Endothelial cell (in vitro differentiated cells): ENCODE measurements at places on chromosomes 5 and 9. TPM values are rescaled to one million over a fixed set of nuclear protein-coding genes. Genes with fewer than 3 reads are reported as not detected.
A peak's percentile ranks its signal among the peaks of the same experiment; 100 is the strongest.

GRCh38 chr5:114948363-114948762 is 221.3 kb downstream of the TRIM36 start:
- no peak for DNase-seq
- H3K27me3 ChIP-seq = no peaks in the 10 kb centered on the region
- H3K4me1 ChIP-seq = no peaks in the 10 kb centered on the region
- no peaks in the 10 kb centered on the region for H3K36me3 ChIP-seq

GRCh38 chr9:68546596-68547390 is 6.1 kb upstream of the TMEM252 start:
- no peak overlapping the region for H3K27ac ChIP-seq
- H3K36me3 ChIP-seq = no peaks in the 10 kb centered on the region
- DNase-seq = no peak
- peaks cover 5% of the 10 kb centered on the region for H3K4me1 ChIP-seq
- no peaks in the 10 kb centered on the region for H3K27me3 ChIP-seq
- H3K4me3 ChIP-seq = no peak overlapping the region

- H3K36me3 ChIP-seq = peaks cover 31% of the 10 kb centered on the region
- H3K27ac ChIP-seq = no peak overlapping the region
- no peak overlapping the region for H3K4me3 ChIP-seq
- no peaks in the 10 kb centered on the region for H3K4me1 ChIP-seq
- no peak for DNase-seq
Observed at GRCh38 chr5:820245-820644, 30.5 kb downstream of the ZDHHC11 start.

- no peak overlapping the region for H3K4me3 ChIP-seq
- no peaks in the 10 kb centered on the region for H3K27me3 ChIP-seq
- H3K4me1 ChIP-seq = peaks cover 1% of the 10 kb centered on the region
- peaks cover under 1% of the 10 kb centered on the region for H3K36me3 ChIP-seq
Observed at GRCh38 chr5:132674671-132675506, 1.1 kb downstream of the IL4 start.

DNA sequence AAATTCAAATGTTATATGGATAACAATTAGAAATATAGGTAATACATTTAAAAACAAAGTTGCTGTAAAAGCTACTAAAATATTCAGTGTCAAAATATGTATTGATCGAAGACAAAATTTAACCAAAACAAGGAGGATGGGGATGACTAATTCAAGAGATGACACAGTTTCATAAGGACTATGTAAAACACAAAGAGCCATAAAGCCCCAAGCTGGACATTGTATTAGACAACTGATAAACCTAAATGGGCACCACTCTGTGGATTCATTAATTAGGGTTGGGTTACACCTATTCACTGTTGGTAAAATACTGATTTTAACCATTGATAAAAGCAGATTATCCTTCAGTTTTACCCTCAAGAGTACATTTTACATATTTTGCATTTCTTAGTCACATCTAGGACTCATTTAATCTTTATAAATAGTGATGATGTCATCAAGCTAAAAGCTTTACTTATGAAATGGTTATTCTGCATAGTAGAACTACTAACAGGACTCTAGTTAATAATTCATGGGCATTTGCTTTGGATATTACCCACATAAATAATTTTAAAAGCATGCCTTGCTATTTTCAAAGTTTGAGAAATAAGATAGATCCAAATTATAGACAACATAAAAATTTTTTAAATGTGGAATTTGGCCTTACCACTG is 13.7 kb downstream of the TUT7 start:
- no peak overlapping the region for H3K4me3 ChIP-seq
- peaks cover 28% of the 10 kb centered on the region for H3K36me3 ChIP-seq
- no peaks in the 10 kb centered on the region for H3K4me1 ChIP-seq
- no peak overlapping the region for H3K27ac ChIP-seq
- no peak for DNase-seq

DNA sequence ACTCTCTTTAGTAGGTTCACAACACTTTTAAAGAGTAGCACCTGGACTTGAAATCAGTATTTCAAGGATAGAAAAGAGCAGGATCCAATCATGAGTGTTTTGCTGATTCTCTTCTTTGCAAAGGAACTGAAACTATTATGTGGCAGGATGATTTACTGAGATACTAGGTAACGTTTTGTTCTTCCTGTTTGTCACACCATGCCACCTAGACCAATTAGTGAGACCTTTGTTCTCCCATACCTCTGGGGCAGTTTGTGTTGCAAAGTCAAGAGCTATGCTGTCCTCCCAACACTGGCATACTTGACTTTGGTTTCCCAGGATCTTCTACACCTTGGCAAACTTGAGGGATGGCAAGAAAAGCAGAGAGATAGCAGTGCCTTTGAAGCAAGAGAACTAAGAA is 43.4 kb downstream of the PPP1R2B start:
- no peaks in the 10 kb centered on the region for H3K36me3 ChIP-seq
- no peak for DNase-seq
- peaks cover 1% of the 10 kb centered on the region for H3K27me3 ChIP-seq
- peaks cover 16% of the 10 kb centered on the region for H3K4me1 ChIP-seq
- H3K4me3 ChIP-seq = no peak overlapping the region

GRCh38 chr5:175814691-175815090 is 56.7 kb upstream of the CPLX2 start:
- no peak overlapping the region for H3K27ac ChIP-seq
- H3K36me3 ChIP-seq = no peaks in the 10 kb centered on the region
- H3K27me3 ChIP-seq = peaks cover 2% of the 10 kb centered on the region
- no peaks in the 10 kb centered on the region for H3K4me1 ChIP-seq

GRCh38 chr5:119378075-119378700 is 22.4 kb downstream of the TNFAIP8 start:
- no peak overlapping the region for H3K27ac ChIP-seq
- peaks cover 2% of the 10 kb centered on the region for H3K27me3 ChIP-seq
- H3K4me1 ChIP-seq = no peaks in the 10 kb centered on the region
- no peak for DNase-seq
- no peaks in the 10 kb centered on the region for H3K36me3 ChIP-seq

DNA sequence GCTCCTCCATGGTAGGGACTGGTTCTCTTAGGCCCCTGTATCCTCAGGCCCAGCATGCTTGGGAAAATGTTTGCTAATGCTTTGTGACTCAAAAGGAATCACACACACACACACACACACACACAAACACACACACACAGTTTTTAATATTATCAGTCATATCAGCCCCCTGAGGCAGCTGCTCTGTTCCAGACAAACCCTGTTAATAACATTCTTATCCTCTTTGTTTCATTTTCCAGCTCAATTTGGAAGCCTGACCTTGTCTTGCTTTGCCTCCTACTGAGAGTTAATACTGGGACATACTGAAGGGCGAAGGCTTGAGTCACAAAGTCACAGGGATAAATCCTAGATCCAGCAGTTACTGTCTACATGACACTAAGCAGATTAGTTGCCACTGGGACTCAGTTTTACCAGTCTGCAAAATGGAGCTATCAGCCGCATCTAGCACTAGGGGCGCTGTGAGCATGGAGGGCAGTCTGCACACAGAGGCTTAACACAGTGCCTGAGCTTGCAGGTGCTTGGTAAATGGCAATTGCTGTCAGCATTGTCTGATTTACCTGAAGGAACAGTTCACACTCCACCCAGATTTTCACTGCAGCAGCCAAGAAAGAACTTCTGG is 37.1 kb upstream of the KCNMB1 start:
- no peak overlapping the region for H3K4me3 ChIP-seq
- H3K27me3 ChIP-seq = no peaks in the 10 kb centered on the region
- H3K4me1 ChIP-seq = peaks cover 12% of the 10 kb centered on the region
- H3K36me3 ChIP-seq = no peaks in the 10 kb centered on the region
- H3K27ac ChIP-seq = no peak overlapping the region

GRCh38 chr9:109861918-109862317 is 81.9 kb downstream of the PALM2AKAP2 start:
- H3K36me3 ChIP-seq = no peaks in the 10 kb centered on the region
- H3K27me3 ChIP-seq = no peaks in the 10 kb centered on the region
- no peak overlapping the region for H3K27ac ChIP-seq
- DNase-seq = no peak
- no peaks in the 10 kb centered on the region for H3K4me1 ChIP-seq

- no peak for DNase-seq
- H3K27me3 ChIP-seq = no peaks in the 10 kb centered on the region
- no peak overlapping the region for H3K27ac ChIP-seq
- H3K4me1 ChIP-seq = no peaks in the 10 kb centered on the region
Observed at GRCh38 chr5:99187611-99188010, 258.8 kb upstream of the CHD1 start.

DNA sequence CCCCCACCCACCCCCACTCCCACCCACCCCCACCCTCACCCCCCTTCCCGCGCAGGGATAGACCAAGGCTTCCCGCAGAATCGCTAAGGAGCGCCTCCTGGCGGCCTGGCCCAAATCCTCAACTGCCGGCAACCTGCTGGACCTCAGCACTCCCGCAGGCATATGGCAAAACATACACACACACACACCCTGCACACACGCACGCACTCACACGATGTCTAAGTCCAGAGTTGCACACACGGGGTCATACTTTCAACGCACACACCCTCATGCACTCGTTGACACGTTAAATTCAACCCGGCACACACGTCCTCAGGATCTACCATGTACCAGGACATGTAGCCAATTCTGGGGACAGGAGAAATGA is 1.7 kb downstream of the CPLX2 start:
- H3K27me3 ChIP-seq = peaks cover 9% of the 10 kb centered on the region
- H3K27ac ChIP-seq = peak overlapping the region; percentile 43
- peak overlapping the region; percentile 61 for H3K4me3 ChIP-seq
- H3K36me3 ChIP-seq = no peaks in the 10 kb centered on the region
- peak; percentile 76 for DNase-seq
- H3K4me1 ChIP-seq = peaks cover 4% of the 10 kb centered on the region

DNA sequence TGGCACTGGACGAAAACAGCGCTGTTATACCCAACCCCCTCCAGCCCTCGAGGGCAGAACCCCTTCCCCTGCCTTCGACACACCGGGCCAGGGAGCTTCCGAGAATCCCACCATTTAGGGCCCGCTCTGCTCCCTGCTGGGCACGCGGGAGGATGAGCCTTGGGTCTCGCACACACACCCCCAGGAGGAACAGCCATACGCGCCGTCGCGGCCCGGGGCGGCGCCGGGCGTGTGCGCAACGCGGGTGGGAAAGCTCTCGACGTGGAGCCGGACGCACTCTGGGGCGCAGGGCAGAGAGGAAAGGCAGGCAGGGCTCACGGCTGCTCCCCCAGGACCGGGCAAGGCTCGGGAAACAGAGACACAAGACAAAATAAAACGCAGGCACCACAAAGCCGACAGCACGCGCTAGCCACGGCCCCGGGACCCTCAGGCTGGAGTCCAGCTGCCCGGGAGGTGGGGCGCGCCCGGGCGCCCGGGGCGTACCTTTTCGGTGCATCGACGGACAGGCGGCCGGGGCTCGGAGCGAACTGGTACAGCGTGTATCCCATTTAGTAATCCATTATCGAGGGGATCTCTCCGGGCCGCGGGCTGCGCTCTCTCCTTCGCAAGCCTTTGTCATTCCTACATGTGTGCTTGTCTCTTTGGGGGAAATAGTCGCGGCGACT is 789 bp downstream of the SEMA6A start:
- H3K36me3 ChIP-seq = peaks cover 12% of the 10 kb centered on the region
- peak overlapping the region; percentile 99 for H3K4me3 ChIP-seq
- peaks cover 37% of the 10 kb centered on the region for H3K4me1 ChIP-seq
- peaks cover 20% of the 10 kb centered on the region for H3K27me3 ChIP-seq
- DNase-seq = peak; percentile 51
- peak overlapping the region; percentile 91 for H3K27ac ChIP-seq

- peaks cover 15% of the 10 kb centered on the region for H3K27me3 ChIP-seq
- peak overlapping the region; percentile 87 for H3K4me3 ChIP-seq
- H3K36me3 ChIP-seq = peaks cover 3% of the 10 kb centered on the region
- H3K27ac ChIP-seq = no peak overlapping the region
- H3K4me1 ChIP-seq = peaks cover 10% of the 10 kb centered on the region
- DNase-seq = no peak
Observed at GRCh38 chr5:54884195-54884536, 101.2 kb downstream of the ESM1 start.

- no peaks in the 10 kb centered on the region for H3K4me1 ChIP-seq
- no peaks in the 10 kb centered on the region for H3K27me3 ChIP-seq
- no peak overlapping the region for H3K4me3 ChIP-seq
- H3K36me3 ChIP-seq = no peaks in the 10 kb centered on the region
Observed at GRCh38 chr5:31027721-31028120, 165.8 kb upstream of the CDH6 start.

- H3K27ac ChIP-seq = no peak overlapping the region
- H3K36me3 ChIP-seq = no peaks in the 10 kb centered on the region
- peak overlapping the region; percentile 45 for H3K4me3 ChIP-seq
Observed at GRCh38 chr9:27530915-27531755, 1.5 kb upstream of the MOB3B start.

DNA sequence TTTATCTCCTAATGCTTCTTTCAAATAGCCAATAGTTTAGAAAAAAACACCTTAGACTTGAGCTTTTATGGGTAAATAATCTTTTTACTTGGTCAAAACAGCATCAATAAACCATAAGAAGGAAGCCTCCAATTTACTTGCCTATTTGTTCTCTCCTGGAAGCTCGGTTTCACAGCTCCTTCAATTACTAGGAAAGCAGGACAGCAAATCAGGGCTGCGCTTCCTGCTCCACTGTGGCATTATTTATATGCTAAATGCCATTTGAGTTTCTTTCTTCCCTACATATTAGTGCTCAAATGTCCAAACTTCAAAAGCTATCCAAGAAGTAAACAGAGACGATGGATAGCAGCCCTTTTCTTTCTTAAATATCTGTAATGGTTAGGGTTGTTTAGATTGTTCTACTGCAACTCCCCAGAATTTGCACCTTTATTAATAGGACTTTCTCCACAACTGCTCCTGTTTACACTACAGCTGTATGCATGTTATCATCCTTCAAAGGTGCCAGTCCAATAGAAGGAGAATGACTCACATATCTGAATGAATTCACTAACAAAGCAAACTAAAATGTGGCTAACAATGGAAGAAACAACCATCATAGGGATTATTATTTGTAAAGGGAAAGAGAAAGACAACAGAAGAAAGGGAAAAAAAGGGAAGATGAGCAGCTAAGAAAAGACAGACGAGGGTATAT is 58.7 kb downstream of the MED27 start:
- peaks cover 3% of the 10 kb centered on the region for H3K36me3 ChIP-seq
- H3K27ac ChIP-seq = no peak overlapping the region
- H3K4me1 ChIP-seq = peaks cover 28% of the 10 kb centered on the region
- DNase-seq = no peak

- H3K36me3 ChIP-seq = no peaks in the 10 kb centered on the region
- peaks cover 2% of the 10 kb centered on the region for H3K27me3 ChIP-seq
- H3K4me1 ChIP-seq = no peaks in the 10 kb centered on the region
- no peak overlapping the region for H3K27ac ChIP-seq
- no peak for DNase-seq
Observed at GRCh38 chr5:131224387-131225201, 39.3 kb upstream of the CDC42SE2 start.

- no peaks in the 10 kb centered on the region for H3K36me3 ChIP-seq
- no peaks in the 10 kb centered on the region for H3K27me3 ChIP-seq
- H3K27ac ChIP-seq = no peak overlapping the region
- peaks cover 8% of the 10 kb centered on the region for H3K4me1 ChIP-seq
- no peak for DNase-seq
- H3K4me3 ChIP-seq = no peak overlapping the region
Observed at GRCh38 chr9:80699511-80699998, 989.8 kb downstream of the TLE1 start.

The PLCXD3 gene
- 0.26 TPM for total RNA-seq

The CDC20B gene
- total RNA-seq = not detected

The ARSI gene
- 3.8 TPM for total RNA-seq
